SIG-M5 (cell line): ENCODE measurements at places on chromosomes 3 and 15.

- DNase-seq, result no peak
Measured at GRCh38 chr3:39753391-39753790, 56.0 kb upstream of the MYRIP start.

DNA sequence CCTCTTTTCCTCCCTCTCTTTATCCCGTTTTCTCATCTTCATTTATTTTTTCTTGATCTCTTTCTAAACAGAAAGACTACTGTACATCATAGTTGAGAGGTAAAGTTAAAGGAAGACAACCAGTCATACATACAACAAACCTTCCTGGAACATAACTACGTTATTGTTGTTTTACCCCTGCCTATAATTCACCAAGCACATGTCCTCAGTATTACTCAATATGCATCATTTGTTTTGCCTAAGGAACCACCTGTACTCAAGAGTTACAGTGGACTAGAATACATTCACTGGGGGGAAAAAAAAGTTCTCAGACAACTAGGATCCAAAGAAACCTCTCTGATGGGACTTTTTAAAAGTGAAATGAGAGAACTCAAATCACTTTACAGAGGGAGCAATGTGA is 344.7 kb upstream of the RBMS3 start:
- DNase-seq, result no peak

- no peak for DNase-seq
Measured at GRCh38 chr3:89912031-89912430, 804.6 kb downstream of the EPHA3 start.

DNA sequence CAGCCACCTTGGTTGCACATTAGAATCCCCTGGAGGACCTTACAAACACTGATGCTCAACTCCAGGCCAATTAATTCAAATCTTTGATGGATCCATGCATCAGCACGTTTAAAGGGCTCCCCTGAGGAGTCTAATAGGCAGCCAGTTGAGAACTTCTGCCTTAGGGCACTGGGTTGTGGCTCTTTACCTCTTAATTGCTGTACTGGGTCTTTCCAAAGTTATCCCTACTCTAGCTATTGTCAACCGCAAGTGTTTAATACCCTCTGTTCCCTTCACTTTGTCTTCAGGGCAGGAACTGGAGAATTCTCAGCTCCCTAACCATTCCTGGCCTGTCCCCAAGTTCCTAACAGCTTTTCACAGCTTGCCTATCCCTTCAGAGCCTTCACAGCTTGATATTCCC is 15.0 kb upstream of the FAM174B start:
- DNase-seq, result no peak

DNA sequence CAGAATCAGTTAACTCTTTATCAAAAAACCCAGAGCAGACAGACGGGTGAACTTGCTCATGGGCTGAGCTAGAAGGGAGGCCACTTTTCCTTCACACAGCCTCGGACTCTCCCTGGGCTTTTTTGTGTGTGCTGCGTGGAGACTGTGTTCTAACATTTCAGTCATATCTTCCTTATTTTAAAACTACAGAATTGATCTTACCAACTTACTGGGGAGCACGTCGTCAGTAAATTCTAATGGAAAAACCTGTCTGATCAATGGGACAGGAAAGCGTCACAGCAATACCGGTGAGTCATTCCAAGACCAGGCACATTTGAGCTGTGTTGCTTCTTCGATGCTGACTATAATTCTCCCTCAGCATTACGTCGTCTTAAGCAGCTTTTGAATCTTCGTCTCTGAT is 145.1 kb downstream of the LPP start:
- no peak for DNase-seq

DNA sequence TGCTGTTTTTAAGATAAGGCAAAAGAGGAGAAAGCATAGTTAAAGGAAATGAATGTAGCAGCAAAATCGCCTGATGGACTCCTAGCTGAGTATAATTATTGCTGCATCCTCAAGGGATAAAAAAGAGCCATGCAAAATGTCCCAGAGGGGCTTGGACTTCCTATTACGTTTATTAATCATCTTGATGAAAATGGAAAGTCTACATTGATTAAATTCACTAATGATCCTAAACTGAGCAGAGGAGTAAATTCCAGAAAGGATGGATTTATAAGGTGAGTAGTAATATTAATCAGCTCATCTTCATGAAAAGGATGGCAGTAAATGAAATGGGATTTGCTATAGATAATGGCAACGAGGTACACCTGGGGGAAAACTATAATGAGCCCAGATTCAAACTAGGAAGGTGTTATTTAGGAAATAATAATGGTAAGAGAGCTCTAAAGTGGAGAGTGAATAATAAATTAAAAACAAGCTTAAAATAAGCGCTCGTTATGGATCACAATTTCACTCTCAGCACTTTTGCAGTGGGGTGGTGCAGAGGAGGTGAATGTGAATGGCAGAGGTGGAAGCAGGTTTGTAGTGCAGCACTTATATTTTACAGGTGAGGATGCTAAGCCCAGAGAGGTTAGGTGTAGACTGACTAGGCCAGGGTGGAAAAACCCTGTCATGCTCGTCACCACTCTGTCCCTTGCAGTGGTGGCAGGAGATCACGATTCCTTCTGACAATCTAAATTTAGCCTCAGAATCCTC is 22.3 kb downstream of the IL5RA start:
- DNase-seq, result no peak

- DNase-seq, result no peak
Measured at GRCh38 chr3:20836801-20837200, 650.8 kb upstream of the SGO1 start.

DNA sequence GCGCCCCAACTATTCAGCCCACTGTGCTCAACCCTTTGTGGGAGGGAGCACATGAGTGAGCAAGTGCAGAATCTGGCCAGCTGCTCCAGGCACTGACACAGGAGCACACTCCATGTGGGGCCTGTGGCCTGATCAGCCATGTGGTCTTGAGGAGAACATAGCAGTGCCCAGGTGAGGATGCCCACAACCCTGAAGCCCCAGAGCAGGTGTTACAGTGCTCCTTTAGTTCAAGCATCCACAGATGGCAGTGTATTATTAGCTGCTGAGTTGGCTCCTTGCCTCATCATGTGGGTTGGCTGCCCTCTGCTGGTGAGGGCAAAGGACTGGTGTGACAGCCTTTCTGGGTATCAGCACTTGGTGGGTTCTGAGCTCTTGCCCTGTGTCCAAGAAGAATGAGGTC is 1588.2 kb downstream of the SI start:
- no peak for DNase-seq

DNA sequence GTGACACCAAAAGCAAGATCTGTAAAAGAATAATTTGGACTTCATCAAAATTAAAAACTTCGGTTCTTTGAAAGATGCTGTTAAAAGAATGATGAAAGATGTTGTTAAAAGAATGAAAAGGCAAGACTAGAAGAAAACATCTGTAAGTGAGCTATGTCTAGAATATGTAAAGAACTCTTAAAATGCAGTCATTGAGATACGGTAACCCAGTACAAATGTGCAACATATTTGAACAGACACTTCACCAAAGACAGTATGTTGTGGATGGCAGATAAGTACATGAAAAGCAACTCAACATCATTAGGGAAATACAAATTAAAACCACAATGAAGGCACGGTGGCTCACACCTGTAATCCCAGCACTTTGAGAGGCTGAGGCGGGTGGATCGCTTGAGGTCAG is 139.5 kb downstream of the LRIG1 start:
- DNase-seq, result no peak
